ENCODE measurements at places on chromosomes 2 and 18. TPM values are rescaled to one million over a fixed set of nuclear protein-coding genes. Genes with fewer than 3 reads are reported as not detected.

GRCh38 chr2:146820672-146821071 is 1024.2 kb upstream of the ACVR2A start:
- H3K27ac ChIP-seq: no peak overlapping the region
- H3K4me3 ChIP-seq: no peak overlapping the region
- H3K27me3 ChIP-seq: no peaks in the 10 kb centered on the region
- no peaks in the 10 kb centered on the region for H3K36me3 ChIP-seq
- H3K4me1 ChIP-seq: peaks cover 8% of the 10 kb centered on the region
- no peak for DNase-seq

DNA sequence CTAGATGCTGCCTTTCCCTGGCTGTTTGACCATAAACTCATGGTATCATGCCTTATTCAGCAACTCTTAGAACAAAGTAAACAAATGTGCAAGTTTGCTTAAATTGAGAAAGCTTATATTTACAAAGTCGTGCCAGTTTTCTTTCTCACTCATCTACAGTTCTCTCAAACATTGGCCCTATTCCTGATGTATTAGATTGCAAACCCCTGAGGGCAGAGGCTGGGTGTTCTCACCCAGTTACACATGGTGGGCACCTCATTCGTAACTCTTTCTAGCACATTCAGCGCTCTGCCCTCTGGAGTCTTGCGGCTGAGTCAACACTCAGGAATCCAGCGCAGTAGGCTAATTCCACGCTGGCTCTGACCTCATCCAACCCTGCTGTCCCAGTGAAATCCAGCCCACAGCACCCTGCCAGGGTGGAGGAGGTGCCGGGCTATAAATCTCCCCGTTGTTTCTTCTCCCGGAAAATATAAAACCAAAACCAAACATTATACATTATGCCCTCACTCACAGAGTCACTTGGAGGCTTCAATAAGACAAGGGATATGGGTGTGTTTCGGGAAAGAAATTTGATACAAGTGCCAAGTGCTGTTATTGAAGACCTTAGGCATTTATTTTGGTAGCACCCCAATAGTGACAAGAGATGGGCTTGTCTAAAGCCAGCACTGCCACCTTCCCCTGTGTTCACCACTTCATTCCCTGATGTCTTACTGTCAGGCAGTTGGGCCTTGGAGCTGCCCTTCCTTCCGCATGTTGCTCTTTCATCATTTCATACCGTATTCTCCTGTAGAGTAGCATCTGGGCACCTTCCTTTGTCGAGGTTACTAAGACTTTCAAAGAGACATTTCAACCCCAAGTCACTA is 287.4 kb downstream of the PRKCE start:
- peak; percentile 78 for DNase-seq
- no peaks in the 10 kb centered on the region for H3K36me3 ChIP-seq
- no peaks in the 10 kb centered on the region for H3K27me3 ChIP-seq
- H3K27ac ChIP-seq: peak overlapping the region; percentile 67

Gene FAM210A
- total RNA-seq: 6.8 TPM

GRCh38 chr2:231604101-231604684 is 11.5 kb downstream of the TEX44 start:
- peak; percentile 86 for DNase-seq
- no peaks in the 10 kb centered on the region for H3K36me3 ChIP-seq
- H3K4me1 ChIP-seq: peaks cover 61% of the 10 kb centered on the region
- H3K27me3 ChIP-seq: no peaks in the 10 kb centered on the region
- H3K4me3 ChIP-seq: peak overlapping the region; percentile 54

Gene NCKAP5
- 6.4 TPM for total RNA-seq

DNA sequence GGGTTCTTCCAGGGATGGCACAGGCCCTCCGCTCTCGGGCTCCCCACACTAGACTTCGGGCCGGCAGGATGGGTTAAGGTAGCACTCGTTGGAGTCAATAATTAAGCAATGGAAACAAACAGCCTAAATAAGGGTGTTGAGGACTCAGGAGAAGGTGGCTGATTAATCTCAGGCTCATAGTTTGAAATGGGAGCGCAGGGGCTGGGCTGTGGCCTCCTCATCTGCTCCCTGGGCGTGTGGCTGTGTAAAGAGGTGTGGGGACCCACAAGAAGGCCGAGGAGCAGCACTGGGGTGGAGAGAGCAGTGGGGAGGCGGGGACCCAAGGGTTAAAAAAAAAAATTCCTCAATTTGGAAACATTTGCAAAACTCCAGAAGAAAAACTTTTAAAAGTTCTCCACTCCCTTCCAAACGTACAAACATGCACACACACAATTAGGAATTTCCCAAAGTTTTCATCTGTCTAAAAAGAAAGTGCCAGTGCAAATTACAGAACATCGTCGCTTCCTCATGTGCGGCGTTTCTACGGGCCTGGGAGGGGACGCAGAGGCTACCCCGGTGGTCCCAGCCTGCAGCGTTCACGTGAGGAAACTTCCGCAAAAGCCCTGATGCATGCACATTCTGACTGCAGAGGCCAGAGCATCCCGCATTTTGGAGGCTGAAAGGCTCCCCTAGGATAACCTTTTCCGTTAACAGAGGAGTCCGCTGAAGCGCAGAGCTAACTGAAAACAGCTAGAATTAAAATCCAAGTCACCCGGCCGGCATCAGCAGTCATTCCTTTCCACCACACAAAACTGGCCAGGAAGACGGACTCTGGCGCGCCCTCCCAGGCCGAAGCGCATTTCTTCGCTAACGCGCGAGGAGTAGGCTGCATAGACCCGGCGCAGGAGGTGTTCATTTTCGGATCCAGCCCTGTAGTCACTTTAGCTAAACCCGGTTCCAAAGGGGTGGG is 1.0 kb upstream of the TUBB6 start:
- peaks cover 13% of the 10 kb centered on the region for H3K36me3 ChIP-seq
- H3K27ac ChIP-seq: peak overlapping the region; percentile 100
- H3K4me3 ChIP-seq: peak overlapping the region; percentile 94
- no peaks in the 10 kb centered on the region for H3K27me3 ChIP-seq

Gene HJURP
- total RNA-seq: 5.6 TPM

DNA sequence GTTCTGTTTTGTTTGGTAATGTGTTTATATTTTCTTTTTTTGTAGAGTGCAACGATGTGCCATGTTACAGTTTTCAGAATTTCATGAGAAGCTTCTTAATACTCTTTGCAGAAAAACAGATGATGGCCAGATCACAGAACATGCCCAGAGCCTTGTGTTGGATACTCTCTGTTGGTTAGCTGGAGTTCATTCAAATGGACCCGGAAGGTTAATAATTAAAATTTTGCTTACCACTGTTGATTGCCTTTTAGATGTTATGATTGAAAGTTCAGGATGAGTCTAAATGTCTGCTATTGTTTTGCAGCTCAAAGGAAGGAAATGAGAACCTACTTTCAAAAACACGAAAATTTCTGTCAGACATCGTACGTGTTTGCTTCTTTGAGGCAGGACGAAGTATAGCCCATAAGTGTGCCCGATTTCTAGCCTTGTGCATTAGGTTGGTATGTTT is 85.2 kb downstream of the BIRC6 start:
- peaks cover 77% of the 10 kb centered on the region for H3K36me3 ChIP-seq
- H3K4me3 ChIP-seq: no peak overlapping the region
- H3K4me1 ChIP-seq: no peaks in the 10 kb centered on the region
- DNase-seq: no peak
- H3K27ac ChIP-seq: no peak overlapping the region
- H3K27me3 ChIP-seq: no peaks in the 10 kb centered on the region

Gene CAPN14
- 0.53 TPM for total RNA-seq

Gene GPR35
- total RNA-seq: 1.4 TPM

- H3K36me3 ChIP-seq: no peaks in the 10 kb centered on the region
- peak overlapping the region; percentile 20 for H3K27ac ChIP-seq
- H3K4me3 ChIP-seq: no peak overlapping the region
- H3K4me1 ChIP-seq: peaks cover 35% of the 10 kb centered on the region
These were observed 90.7 kb downstream of the STK39 start for GRCh38 chr2:168156661-168157060.

DNA sequence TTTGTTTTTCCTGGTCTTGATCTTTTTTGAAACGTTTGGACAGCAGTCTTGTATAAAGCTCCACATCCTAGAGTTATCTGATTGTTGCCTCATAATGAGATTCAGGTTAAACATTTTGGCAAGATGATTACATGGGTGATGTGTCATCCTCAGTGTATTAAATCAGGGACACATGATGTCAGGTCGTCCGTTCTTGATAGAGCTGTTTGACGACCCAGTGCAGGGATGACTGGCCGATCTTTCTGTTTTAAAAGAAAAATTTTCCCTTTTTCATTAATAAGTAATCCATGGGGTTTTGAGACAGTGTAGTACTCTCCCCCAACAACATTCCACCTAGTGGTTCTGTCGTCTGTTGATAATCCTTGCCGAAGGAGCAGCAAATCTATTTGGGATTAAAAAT is 44.5 kb upstream of the SERPINB2 start:
- no peaks in the 10 kb centered on the region for H3K4me1 ChIP-seq
- H3K27me3 ChIP-seq: peaks cover 4% of the 10 kb centered on the region
- H3K36me3 ChIP-seq: no peaks in the 10 kb centered on the region
- no peak overlapping the region for H3K4me3 ChIP-seq
- no peak for DNase-seq
- H3K27ac ChIP-seq: no peak overlapping the region

- H3K4me3 ChIP-seq: no peak overlapping the region
- no peaks in the 10 kb centered on the region for H3K27me3 ChIP-seq
- no peaks in the 10 kb centered on the region for H3K4me1 ChIP-seq
- no peak overlapping the region for H3K27ac ChIP-seq
- no peak for DNase-seq
These were observed 1105.2 kb upstream of the ZEB2 start for GRCh38 chr2:145625111-145625510.

DNA sequence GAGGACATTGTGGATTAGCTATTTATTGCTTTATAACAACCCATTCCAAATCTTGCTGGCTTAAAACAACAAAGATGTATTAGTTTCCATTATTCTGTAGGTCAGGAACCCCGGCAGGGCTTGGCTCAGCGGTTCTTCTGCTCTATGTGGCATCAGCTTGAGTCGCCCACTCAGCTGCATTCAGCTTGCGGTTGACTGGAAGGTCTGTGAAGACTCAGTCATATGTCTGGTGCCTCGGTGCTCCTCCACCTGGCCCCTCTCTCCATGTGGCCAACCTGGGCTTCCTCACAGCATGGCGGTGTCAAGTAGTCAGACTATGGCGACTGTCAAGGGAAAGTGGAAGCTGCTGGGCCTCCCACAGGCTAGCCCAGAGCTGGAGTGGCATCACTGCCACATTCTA is 48.6 kb downstream of the EMILIN2 start:
- peak; percentile 43 for DNase-seq
- no peak overlapping the region for H3K4me3 ChIP-seq
- H3K4me1 ChIP-seq: peaks cover 12% of the 10 kb centered on the region
- peaks cover 2% of the 10 kb centered on the region for H3K27me3 ChIP-seq
- H3K27ac ChIP-seq: no peak overlapping the region

- H3K27me3 ChIP-seq: no peaks in the 10 kb centered on the region
- no peaks in the 10 kb centered on the region for H3K4me1 ChIP-seq
- H3K4me3 ChIP-seq: no peak overlapping the region
- no peak overlapping the region for H3K27ac ChIP-seq
These were observed 90.3 kb downstream of the AKAIN1 start for GRCh38 chr18:5106730-5107129.

DNA sequence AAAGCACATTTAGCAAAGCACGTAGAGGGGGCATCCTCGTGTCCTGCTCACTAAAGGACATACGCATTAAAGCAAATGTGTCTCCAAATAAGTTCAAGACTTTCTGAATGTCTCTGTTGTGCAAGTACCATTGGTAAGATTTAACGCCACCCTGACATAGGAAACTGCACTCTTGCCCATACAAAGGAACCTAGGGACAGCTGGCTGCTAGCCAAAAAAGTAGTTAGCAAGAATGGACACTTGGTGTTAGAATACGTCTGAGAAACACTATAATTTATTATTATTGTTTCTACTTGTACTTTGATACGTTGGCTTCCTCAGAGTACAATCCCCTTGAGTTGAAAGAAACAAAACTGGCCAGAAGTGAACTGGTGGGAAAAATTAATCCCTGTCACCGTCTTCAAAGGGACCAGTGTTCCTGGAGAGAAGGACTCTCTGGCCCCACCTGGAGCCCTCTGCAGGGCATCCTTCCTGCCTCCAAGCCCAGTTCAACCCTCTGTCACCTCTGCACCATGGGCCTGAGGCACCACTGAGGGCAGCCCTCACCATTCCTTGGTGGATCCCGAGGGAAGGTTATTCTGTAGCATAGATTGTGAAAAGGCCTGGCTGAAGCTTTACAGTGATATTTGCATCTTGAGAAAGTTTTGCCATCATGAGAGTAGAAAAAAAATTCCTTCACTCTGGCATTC is 51.4 kb upstream of the APCDD1 start:
- DNase-seq: no peak
- no peaks in the 10 kb centered on the region for H3K27me3 ChIP-seq
- peaks cover 36% of the 10 kb centered on the region for H3K4me1 ChIP-seq
- no peaks in the 10 kb centered on the region for H3K36me3 ChIP-seq
- no peak overlapping the region for H3K27ac ChIP-seq
- no peak overlapping the region for H3K4me3 ChIP-seq

GRCh38 chr2:23323917-23324680 is 60.9 kb upstream of the KLHL29 start:
- peaks cover 6% of the 10 kb centered on the region for H3K27me3 ChIP-seq
- no peak overlapping the region for H3K4me3 ChIP-seq

- H3K27me3 ChIP-seq: no peaks in the 10 kb centered on the region
- H3K4me1 ChIP-seq: no peaks in the 10 kb centered on the region
- no peak for DNase-seq
- no peak overlapping the region for H3K27ac ChIP-seq
These were observed 79.8 kb downstream of the DOK6 start for GRCh38 chr18:69480460-69480859.

DNA sequence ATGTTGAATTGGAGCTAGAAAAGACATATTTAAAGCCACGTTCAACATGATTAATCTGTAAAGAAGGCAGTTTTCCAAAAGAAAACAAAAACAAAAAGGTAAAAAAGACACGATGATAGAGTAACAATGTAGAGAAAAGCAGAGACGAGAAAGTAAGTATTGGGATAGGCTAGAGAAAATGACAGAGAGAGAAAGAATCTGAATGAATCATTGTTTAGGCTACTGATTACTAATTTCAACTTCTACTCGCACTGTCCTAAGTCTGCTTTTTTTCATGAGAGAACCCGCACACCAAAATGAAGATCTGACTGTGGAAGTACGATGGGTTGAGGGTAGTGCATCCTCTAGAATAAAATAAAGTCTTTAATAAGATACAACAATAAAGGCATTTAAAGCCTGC is 1599.2 kb upstream of the TMEFF2 start:
- no peaks in the 10 kb centered on the region for H3K36me3 ChIP-seq
- H3K4me3 ChIP-seq: no peak overlapping the region
- no peak for DNase-seq
- H3K27me3 ChIP-seq: no peaks in the 10 kb centered on the region

Measured in suprapubic skin (tissue), 4 donors.